ENCODE measurements at places on chromosomes 2 and 18. TPM values are rescaled to one million over a fixed set of nuclear protein-coding genes. Genes with fewer than 3 reads are reported as not detected.

TGFA gene
- total RNA-seq, result 2.1 TPM

UGT1A10 gene
- not detected for total RNA-seq

ACTG2 gene
- total RNA-seq, result 0.51 TPM

CD207 gene
- not detected for total RNA-seq

STARD6 gene
- total RNA-seq, result not detected
